Activated naive CD4-positive, alpha-beta T cell (primary cell): ENCODE measurements at places on chromosomes 6 and 20.

DNA sequence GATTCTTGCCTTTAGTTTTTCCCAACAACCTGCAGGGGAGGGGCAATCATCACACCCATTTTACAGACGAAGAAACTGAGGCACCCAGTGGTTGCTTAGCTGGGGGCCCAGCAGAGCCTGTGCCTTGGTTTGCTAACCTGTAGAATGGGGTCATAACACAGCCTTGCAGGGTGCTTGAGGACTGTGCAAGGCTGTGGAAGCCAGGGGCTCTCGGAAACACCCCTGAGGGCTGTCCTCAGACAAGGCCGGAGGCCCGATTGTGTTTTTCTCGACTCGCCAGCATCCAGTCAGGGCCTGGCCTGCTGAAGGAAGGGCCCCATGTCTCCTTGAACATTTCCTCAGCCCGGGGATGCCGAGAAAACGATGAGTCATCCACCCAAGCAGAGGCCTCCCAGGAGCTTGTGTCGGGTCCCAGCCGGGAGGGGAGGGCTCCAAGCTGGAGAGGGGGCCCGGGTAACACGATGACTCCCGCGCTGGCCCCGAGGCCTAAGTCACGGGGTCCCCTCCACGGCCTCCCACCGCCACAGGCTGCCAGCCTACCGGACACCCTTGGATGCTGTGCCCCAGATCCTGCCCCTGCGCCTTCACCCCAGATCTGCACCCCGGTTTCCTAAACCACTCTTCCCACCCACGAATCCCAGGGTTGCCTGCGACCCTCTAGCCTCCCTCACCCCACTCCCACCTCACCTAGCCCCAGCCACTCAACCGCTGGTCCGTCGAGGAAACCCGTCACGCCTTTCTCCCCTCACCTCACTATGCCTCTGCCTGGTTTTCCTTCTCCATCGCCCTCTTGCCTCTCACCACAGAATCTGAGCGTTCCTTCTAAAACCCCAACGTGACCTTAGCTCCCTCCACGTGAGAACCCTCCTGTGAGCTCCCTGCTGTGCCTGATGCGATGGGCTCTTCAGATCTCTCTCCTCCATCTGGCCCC lies 10.6 kb downstream of the NOL4L start:
- no peak for DNase-seq

DNA sequence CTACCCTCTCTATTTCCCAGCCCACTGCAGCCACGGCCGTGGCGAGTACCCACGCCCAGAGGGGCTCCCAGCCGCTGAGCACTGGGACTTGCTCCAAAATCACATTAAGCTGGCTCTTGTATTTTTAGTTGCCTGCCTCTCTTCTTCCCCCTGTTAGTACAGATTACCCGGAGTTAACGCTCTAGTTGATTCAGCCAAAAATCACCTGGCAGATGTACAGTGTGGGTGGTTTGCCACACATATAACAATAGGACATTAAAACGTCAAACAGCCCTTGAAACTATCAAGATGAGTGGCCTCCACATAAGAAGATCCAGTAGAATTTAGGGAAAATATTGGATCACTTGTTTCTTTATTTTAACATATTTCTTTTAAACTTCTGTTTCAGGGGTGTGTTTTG lies 268.8 kb upstream of the PRDM1 start:
- DNase-seq = no peak

GRCh38 chr6:137237413-137238170 lies 18.4 kb upstream of the IFNGR1 start:
- DNase-seq = no peak

DNA sequence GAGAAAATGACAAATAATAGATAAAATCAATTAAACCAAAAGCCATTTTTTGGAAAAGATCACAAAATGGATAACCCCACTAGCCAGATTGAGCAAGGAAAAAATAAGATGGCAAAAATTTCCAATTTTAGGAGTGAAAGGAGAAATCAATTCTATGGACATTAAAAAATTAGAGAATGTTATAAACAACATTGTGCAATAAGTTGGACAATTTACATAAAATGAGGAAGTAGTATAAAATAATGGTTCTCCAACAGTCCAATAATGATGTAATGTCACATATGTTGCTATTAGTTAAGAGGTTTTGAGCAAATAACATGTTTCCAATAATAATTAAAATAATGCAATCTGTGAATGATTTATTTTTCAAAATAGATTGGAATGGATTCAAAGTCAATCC lies 3.1 kb upstream of the SNAP91 start:
- no peak for DNase-seq

DNA sequence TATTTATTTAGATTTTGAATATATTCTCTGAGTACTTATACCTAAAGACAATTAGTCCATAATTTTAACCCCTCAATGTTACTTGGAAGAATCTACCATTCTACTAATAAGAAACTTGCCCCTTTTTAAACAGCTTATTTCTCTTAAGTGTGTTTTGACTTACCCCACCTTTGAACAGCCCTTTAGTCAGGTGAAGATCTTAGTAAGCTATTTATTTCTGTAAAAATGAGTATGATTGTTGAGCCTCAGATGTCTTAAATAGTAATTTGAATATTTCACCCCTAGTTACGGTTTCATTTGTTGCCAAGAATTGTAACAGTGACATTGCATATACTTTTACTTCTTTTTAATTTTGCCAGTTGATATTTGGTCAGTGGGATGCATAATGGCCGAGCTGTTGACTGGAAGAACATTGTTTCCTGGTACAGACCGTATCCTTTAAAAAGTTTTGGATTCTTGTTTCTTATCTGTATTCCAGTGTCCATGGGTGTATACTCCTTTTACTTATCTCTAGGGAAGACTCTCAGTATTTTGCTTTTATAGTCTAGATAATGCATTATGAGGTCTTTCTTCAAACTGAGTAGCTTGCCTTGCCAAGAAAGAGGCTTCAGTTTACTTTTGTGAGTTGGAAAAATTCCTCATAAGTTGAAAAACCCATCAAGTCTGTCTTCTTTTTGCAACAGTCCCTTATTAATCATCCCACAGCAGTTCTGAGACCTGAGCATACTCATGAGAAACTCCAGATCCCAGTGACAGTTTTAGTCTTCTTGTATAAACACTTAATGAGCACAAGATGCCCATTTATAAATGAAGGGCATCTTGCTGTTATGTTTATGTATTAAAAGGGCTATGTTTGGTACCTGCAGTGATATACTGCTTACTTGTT lies 48.8 kb downstream of the MAPK14 start:
- no peak for DNase-seq

DNA sequence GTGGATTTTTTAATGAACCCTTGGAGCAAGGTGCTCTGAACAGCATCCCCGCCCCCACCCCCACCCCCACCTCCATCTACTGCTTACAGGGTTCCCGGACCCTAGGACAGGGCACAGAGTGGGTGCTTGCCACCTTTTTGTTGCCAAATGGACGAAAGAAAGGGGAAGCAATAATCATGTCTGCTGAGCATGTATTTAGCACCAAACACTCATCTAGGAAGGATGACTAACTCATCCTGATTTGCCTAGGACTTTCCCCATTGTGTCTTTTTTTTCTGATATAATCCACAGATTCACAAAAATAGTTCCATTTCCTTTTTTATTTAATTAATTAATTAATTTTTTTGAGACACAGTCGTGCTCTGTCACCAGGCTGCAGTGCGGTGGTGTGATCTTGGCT lies 1.2 kb upstream of the PLTP start:
- no peak for DNase-seq

DNA sequence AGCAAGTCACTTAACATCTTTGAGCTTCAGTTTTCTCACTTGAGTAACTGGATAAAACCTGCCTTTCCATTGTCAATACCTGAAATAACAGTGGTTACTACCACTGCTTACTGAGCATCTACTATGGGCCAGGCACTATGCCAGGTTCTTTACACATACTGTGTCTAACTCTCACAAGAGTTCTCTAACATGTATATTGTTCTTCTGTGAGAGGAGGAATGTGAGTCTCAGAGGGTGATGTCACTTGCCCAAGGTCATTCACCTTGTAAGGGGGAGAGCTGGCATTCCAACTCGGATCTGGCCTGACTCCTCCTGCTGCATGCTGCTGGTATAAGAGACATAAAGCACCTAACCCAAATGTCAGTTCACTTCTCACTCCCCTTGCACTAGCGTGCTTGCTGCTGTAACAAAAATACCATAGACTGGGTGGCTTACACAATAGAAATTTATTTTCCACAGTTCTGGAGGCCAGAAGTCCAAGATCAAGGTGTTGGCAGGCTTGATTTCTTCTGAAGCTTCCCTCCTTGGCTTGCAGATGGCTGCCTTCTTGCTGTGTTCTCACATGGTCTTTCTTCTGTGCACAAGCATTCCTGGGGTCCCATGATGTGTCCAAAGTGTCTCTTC lies 21.9 kb upstream of the SGK2 start:
- no peak for DNase-seq

DNA sequence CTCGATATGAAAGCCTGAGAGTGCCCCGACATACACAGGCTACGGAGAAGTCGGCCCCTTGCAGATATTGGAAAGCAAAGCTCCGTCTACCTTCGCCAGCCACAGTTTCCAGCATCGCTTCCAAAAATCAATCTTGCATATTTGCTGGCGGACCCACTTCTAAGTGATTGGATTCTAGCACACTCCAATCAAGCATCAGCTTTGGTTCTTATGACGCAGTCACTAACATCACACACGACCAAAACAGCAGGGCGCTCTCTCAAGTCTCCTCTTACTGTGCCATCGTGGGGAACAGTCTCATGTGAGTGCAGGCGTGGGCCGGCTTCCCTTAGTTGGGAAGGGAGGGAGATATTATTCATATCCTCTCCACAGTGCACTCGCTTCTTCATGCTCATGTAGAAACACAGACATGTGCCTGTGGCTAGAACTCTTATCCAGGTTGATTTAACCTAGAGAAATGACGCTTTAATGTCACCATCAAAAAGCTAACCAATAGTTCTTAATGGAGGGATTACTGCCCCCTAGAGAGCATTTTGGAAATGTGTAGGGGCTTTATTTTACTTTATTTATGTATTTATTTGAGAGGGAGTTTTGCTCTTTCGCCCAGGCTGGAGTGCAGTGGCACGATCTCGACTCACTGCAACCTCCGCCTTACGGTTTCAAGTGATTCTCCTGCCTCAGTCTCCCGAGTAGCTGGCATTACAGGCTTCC lies 229.8 kb downstream of the SOD2 start:
- no peak for DNase-seq

- no peak for DNase-seq
Observed at GRCh38 chr6:109768485-109768884, 77.4 kb downstream of the FIG4 start.

GRCh38 chr20:56443654-56444540 lies 24.5 kb upstream of the RTF2 start:
- DNase-seq = no peak
